CD4-positive, alpha-beta T cell treated with Interferon gamma for 1 hour (primary cell): ENCODE measurements at places on chromosomes 12 and 14.

DNA sequence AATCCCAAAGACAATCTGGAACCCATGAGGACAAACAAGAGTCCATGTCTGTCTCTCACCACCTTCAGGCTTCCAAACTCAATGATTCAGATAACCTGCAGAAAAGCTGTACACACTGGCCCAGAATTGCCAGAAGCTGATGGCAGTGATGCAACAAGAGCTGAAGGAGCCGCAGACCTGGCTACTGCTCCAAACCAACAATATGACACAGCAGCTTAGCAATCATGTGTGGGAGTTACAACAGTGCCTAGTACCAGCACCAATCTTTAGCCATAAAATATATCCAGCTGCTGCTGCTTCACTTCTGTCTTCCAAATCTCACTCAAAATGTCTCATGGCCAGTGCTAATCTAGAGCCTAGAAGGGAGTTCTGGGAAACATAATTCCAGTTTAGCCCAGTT lies 22.0 kb downstream of the RPS6KA5 start:
- DNase-seq = no peak

DNA sequence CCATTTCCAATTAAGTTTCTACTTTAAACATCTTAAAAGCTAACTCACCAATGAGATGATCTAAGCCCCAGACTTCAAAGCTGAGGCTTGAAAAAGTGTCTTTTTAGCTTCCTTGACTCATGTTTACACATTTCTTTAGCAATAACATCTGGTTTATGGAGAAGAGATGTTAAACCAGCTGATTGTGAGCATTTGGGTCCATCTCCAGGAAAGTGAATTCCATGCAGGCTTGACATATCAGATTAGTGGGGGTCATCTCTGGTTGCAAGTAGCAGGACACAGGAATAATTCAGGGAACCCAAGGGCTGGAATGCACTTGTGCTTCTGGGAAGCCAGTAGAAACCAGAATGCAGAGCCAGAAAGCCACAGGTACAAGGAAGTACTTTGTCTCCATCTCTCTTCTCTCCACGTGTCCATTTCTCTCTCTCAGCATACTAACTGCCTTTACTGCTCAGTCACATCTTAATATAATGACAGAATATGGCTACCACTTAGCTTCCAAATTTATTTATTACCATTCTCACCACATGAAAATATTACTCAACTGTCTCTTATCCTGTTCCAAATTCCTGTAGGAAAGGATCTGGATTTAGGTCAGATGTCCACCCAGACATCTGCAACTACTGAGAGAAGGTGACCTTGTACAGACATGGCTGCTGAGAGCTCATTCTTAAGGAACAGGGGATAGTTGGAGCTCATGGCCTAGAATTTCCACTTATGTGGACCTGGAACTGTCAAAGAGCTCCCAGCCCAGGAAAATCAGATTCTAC lies 104.4 kb downstream of the SCN8A start:
- DNase-seq = no peak

DNA sequence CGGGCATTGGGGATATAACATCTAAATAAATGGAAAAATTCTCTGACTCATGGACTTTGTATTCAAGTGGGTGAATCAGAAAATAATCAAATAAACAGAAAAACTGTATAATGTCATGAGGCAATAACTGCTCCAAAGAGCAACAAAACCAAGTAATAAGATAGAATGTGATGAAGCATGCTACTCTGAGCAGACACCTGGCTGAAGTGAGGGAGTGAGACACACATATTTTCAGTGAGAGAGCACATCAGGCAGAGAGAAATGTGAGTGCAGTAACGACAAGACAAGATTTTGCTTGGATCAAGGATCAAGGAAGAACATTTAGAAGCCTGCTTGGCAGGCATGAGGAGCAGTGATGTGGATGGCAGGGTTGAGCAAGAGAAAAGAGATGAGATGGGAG lies 75.8 kb upstream of the CCDC91 start:
- DNase-seq = no peak

DNA sequence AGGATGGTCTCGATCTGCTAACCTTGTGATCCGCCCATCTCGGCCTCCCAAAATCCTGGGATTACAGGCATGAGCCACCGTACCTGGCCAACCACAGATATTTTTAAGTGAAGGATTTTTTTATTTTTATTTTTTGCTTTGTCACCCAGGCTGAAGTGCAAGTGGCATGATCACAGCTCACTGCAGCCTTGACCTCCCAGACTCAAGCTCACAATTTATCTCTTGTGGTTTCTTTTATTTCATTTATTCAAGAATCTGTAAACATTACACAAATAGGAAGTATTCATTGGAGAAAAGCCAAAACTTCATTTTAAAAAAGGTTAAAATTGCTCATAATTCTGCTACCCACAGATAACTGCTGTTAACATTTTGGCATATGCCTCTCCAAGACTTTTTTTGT lies 13.3 kb downstream of the MOAP1 start:
- DNase-seq = no peak

DNA sequence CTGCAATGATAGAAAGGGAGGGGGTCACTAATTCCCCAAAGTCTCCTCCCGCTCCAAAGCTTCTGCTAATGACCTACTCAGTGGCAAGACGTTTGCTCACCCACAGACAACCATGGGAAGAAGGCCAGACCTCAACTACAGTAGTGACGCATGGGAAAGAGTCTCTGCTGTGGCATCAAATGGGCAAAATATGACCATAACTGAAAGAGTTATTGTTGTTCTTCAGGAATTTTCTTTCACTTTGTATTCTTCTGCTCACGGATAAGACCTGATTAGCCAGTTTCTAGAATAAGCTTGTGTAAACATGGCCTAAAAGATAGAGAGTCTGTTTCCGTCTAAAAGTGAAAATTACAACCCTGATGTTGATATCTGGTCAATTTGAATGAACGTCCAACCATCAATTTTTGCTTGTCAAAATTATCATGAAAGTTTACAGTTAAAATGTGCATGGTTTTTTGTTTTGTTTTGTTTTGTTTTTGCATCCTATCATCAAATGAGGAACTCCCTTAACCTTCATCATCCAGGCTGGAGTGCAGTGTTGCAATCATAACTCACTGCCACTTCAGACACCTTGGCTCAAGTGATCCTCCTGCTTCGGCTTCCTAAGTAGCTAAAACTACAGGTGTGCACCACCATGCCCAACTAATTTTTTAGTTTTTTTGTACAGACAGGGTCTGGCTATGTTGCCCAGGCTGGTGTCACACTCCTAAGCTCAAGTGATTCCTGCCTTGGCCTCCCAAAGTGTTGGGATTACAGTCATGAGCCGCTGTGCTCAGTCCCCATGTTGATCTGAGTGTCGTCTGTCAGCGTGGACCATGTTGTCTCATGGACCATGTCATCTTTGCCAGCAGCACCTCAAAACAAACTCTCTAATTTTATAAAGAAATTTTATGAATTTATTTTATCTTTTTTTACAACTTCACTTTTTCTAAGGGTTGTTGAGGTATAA lies 7.0 kb downstream of the KRT6B start:
- DNase-seq = no peak

GRCh38 chr12:25293653-25294052 lies 42.9 kb upstream of the KRAS start:
- DNase-seq = no peak

DNA sequence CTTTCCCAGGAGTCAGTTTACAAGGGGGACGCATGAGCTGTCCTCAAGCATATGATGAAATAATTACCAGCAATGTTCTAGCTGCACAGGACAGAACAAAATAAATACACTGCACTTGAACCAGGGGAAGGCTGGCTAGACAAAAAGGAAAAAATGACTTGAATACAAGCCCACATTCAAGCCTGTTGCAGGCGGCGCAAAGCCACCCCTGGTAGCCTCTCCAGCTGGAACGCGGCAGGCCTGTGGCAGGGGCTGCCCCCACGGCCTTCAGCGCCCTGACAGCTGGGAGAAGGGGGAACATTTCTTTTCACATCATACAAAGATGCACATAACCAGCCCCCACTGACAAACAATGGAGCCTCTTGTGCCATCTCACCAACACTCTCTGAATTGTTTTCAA lies 57.1 kb downstream of the TRAFD1 start:
- no peak for DNase-seq

GRCh38 chr14:49303946-49304516 lies 282.1 kb downstream of the RPS29 start:
- no peak for DNase-seq

GRCh38 chr12:16622338-16622737 lies 16.4 kb upstream of the LMO3 start:
- DNase-seq = no peak

GRCh38 chr12:79415746-79416435 lies 274.9 kb downstream of the PAWR start:
- DNase-seq = no peak

GRCh38 chr14:81341370-81341769 lies 58.8 kb downstream of the STON2 start:
- DNase-seq = no peak

GRCh38 chr12:99005601-99006000 lies 360.5 kb downstream of the APAF1 start:
- no peak for DNase-seq

DNA sequence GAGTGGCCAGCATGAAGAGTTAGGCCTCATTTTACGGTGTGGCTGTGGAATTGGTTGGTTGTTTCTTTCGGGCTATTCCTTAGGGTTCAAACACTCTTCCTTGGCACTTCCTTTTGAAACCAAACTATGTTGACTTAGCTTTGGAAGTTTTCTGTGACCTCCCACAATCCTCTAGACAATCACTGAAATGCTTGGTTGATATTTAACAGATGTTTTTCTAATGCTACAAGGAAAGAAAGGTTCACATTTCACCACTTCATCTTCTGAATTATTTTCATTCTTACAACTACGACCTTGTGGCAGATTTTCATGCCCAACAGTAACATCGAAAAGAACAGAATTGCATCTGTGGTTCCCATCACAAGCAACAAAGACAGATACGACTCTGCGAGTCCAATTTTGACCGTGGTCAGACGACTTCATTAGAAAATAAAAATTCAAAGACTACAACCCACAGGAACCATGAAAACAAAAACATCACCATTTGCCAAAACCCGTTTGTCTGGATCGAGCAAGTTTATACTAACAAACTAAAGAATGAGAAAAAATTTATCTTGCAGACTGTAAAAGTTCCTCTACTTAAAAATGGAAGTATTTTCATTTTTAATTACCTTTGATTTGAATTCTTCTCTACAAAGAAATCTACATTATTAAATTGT lies 16.9 kb downstream of the PRKAB1 start:
- no peak for DNase-seq

DNA sequence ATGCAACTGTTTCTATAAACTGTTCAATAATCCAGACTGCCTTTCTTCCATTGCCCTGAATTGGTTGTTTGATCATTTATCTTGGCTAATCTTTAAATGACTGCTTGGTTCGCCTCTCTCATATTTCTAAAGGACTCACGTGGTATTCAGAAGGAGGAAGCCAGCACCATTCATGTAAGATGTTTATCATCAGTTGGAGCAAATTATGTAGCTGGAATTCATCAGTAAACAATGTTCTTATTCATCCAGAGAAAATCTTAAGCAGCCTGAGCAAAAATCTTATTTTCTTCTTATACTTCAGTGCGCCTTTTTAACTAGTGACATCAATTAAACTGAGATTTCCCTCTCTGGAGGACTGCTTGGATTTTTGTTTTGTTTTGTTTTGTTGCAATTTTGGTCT lies 538.7 kb upstream of the TMEM132C start:
- no peak for DNase-seq

DNA sequence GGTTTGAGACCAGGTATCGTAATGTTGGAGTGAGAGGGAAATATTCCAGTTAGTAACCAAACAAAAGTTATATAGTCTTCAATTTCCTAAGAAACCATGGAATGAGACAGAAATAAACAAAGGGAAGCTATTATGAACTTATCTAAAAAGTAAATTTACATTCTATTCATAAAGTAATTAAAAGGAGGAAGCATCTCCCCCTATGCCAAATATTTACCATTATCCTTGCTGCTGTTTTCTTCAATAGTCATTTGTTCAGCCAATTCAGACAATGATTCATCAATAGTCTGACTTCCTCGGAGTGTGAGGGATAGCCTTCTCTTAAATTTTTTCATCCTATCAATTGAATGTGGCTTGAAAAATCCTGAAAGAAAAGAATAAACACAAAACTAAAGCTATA lies 65.7 kb downstream of the CDK17 start:
- no peak for DNase-seq

- no peak for DNase-seq
Observed at GRCh38 chr12:63917864-63918799, 73.6 kb downstream of the SRGAP1 start.

GRCh38 chr12:3041558-3042164 lies 35.5 kb upstream of the TSPAN9 start:
- peak; percentile 50 for DNase-seq

- no peak for DNase-seq
Observed at GRCh38 chr12:25957793-25958427, 572 bp upstream of the RASSF8 start.

DNA sequence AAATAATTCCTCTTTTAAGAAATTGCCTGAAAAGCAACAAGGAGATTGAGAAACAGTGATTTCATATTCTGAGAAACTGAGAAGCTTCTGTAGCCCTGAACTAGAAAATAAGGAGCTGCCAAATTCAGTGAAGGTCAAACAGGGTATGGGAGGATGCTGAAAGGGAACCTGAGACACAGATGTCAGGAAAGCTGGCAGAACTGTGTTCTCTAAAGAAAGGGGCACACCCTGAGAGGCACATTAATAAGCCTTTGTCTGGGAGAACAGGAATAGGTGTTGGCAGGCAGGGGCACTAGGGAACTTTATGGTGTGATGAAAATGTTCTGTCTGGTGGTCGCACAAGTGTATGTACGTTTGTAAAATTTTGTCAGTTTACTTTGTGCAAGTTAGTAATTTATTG lies 29.6 kb downstream of the VRK1 start:
- DNase-seq = no peak
